ENCODE measurements at places on chromosomes 12 and 14.

DNA sequence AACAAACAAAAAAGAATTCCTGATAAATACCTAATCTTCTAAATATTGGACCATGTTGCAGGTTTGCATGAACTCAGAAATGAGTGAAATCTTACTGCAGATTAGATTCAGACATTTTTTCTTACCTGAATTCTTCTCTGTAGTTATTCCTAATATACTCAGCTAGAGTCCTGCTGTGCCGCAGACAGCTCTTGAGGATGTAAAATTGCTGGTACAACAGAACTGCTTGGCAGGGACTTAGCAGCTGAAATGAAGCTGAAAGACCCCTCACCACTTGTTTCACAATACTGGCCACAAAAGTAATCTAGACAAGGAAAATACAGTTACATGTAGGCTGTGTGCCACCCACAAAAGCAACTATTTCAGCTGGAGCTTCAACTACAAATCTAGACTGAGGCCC is 48.3 kb upstream of the KICS2 start:
- DNase-seq: no peak

- peak; percentile 85 for DNase-seq
These were observed 58.2 kb upstream of the BEGAIN start for GRCh38 chr14:100645196-100645981.

- no peak for DNase-seq
These were observed 159.6 kb downstream of the PIWIL1 start for GRCh38 chr12:130497321-130497720.

DNA sequence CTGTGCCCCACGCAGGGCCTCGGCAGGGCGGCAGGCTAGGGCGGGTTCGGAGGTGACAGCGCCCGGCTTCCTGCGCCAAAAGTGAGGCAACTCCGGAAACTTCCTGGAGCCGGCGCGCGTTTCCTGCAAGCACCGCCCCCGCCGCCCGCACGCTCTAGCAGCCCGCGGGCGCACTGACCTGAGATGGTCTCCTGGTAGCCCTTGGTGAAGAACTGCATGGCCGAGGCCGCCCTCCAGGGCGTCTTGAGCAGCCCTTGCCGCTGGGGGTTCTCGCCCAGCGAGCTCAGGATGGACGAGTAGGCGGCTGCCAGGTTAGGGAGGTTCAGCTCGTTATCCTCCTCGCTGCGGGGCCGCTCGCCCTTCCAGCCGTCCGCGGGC is 494 bp downstream of the GCH1 start:
- DNase-seq: peak; percentile 83

GRCh38 chr14:99756796-99757195 is 36.4 kb upstream of the EML1 start:
- no peak for DNase-seq

DNA sequence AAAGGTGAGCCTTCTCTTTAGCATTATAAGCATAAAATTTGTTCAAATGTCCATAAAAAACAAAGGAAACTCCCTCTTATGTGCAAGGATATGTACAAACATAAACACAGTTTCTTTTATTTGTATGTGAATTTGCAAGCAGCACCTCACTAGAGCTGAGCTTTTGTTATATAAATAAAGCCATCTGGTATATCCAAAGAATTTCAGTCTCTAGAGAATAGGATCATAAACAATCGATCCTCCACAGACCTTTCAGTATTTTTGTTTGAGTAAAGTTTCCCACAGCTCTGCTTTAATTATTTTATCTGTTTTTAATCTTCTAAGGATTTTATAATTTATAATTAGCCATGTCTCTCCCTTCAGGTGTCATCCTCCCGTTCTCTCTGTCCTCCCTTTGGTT is 89.2 kb downstream of the OTOGL start:
- DNase-seq: no peak

DNA sequence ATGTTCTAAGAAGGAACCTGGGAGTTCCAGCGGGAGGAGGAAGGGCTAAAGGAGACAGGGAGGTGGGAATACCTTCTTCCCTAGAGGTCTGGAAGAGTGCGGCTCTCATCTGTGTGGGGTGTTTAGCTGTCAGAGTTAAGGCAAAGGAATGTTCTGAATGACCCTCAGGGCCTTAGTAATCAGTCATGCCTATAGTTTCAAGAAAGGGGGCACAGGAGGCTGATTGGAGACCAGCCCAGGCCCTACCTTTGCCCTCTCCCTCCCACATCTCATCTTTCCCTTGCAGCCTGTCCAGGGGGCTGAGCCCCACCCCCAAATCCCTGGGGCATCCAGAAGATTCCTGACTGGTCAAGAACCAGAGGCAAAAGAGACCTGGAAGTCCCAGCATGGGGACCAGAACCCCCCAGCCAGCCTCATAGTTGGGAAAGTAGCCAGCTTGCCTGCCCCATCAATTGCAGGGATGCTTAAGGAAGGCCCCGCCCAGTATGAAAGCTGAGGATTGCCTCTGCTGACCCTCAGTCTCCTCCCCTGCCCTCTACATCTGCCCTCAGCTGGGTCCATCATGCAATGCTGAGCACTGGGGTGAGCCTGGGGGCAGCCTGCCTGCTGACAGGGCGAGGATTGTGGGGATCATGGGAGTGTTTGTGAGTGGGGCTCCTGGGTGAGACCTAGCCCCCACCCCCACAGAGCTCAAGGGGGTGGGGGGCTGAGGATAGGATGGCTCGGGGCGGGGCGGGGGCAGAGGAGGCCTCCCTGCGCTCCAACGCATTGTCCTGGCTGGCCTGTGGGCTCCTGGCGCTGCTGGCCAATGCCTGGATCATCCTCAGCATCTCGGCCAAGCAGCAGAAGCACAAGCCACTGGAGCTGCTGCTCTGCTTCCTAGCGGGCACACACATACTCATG is 1.8 kb downstream of the GPR162 start:
- no peak for DNase-seq

DNA sequence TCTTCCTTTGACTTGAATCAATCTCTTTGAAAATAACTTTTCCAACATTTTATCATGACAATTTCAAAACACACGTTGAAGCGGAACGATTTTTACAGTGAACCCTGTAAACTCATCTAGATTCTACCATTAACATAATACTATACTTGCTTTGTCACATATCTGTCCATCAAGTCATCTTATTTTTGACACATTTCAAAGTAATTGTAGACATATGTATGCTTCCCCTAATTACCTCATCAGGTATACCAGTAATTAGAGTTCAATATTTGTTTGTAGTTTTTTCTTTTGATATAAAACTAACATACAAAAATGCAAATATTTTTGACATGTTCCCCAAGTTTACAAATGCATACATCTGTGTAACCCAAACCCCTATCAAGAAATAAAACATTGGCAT is 140.4 kb downstream of the DACT1 start:
- no peak for DNase-seq

- no peak for DNase-seq
These were observed 968 bp upstream of the ARID4A start for GRCh38 chr14:58297412-58297761.

GRCh38 chr14:60925286-60925685 is 55.6 kb downstream of the TRMT5 start:
- DNase-seq: no peak

DNA sequence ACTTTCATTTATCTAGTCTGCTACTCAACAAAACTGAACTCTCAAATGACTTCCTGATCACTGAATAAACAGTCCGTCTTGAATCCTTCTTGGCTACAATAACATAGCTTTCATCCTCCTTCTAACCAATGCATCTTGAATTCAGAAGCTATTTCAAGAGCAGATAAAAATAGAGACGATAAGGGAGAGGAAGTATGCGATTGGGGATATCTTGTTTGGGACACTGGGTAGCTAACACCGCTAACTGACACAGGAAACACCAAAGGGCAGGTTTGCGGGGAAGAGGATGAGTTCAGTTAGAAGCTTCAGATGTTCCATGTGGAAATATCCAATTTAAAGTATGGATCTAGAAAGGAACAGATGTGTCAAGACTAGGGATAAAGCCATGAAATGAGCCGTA is 102.5 kb downstream of the SLC41A2 start:
- no peak for DNase-seq

DNA sequence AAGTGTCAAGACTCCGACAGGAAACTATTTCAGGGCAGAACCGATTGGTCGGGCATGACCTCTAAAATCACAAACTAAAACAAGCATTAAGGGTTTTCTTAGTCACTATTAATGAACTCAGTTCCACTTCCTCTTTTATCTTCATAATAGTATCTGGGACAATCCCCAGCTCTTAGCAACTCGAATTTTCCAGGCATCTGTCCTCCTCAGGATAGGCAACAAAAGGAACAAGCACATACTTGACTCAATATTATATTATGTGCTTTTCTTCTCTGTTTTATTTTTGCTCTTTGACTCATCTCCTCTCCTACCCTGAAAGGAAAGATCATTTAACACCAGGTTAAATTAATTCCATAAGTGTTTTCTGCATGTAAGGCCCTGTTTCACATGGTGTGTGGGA is 638.3 kb upstream of the TBX3 start:
- DNase-seq: no peak

DNA sequence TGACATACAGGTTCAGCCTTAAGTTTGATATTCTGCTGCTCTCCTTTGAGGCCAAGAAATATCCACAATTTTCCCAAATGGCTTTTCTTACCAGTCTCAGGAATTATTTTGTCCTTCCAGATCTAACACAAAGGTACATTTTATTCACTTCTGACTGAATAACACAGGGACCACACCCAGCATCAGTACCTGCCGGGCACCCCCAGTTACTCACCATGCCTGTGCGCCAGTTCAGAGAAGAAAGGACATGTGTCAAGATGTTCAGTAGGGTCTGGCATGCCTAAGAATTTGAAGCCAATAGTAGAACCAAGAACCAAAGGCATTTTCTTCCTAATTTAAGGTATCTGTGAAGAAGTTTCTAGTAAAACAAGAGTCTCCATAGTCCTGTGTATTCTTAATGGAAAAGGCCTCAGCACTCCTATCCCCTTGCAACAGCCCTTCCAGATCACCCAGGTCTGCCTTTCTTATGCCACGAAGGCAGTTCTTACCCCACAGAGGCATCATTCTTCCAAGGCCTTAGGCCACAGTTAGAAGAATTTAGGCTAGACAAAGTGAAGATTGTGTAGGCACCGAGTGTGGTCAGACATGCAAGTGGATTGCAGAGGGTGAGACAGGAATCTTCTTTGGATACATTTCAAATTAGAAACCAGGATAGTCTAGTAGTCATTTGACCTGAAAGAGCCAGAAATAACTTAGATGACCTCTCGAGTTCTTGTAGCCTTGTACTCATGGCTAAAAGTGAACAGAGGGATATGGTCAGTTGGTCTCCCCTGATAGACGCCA is 140.1 kb upstream of the HIF1A start:
- DNase-seq: no peak

GRCh38 chr12:57146092-57146491 is 1.3 kb downstream of the LRP1-AS start:
- DNase-seq: no peak

GRCh38 chr12:4027412-4027811 is 154.2 kb upstream of the PARP11 start:
- peak; percentile 47 for DNase-seq

DNA sequence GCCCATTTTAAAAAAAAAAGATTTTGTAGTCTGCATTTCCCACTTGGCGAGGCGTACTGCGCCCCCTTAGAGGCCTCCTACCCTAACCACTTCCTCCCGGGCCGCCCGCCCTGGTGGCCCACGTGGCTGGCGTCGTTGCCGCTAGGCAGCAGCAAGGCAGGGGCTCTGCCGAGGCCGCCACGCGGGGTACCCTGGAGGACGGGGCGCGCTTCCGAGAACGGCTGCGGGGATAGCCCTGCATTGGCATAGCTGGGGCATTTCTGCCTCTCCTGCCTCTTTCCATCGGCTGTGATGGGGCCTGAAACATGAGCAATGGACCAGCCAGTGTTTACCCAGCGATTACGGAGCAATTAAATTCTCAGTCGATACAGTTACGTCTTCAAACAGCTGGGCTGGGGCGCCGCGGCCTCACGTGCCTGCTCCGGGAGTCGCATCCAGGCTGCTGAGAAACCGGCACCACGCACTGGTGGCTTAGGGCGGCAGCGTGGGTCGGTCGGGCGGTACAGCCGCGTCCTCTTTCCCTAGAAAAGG is 38.0 kb downstream of the IQSEC3 start:
- DNase-seq: peak; percentile 35

- DNase-seq: no peak
These were observed 5.4 kb downstream of the GAPDH start for GRCh38 chr12:6539707-6540134.

DNA sequence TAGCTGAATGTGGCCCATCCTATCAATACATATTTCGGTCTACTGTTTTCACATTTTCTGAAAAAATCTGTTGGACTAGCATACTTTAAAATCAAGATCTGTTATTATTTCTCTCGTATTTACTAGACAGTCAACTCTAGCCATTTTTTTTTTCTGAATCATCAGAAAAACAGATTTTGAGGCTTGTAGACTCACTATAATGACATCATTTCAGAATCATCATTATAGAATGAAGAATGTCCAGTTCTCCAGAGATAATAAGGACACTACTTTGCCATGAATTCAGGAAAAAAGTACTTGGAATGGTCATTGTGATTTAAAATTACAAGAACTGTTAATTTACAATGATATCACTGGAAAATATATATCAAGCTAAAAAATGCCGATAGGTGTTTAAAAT is 589.8 kb downstream of the KCNH5 start:
- DNase-seq: no peak

DNA sequence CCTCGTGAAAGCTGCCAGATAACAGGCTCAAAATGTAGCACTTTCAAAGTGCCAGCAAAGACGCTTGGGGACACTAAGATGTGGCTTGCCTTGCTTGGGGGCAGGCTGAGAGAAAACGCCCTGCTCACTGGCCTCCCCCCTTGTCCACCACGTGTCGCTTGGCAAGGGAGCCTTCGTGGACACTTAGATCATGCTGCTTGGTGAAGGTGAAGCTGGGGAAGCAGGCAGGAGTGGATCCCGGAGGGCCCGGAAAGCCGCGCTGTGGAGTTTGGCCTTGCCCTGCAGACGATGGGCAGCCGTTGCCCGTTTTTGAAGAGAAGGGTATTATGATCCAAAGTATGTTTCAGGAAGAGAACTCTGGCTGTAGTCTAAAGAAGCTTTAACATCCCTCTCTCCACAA is 53.4 kb upstream of the BDKRB2 start:
- no peak for DNase-seq

DNA sequence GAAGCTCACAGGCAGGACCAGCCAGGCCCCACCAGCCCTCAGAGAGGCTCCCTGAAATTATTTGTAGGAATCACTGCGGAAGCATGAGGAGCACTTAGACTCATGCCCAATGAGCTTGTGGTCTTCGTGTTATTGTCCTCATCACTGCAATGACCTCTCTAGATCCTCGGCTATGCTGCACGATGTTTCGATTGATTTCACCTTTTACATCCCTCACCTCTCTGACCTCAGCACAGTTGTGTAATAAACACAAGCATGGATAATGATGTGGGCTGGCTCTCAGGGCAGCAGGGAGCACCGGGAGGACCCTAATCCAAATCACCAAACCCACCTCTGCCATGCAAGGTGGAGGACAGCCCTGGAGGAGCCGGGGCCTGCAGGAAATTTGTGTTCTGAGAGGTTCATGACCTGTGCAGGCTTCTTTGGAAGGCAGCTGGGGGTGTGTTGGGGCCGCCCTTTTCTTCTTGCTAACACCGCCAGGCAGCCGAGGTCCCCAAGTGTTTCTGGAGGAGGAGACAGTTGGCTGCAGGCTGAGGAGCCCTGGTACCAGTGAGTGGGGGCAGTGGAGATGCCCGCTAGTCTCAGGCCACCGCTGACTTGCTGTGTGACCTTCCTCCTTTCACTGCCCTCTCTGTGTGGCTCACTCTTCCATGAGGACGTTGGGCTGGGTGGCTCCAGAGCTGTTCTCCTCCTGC is 29.5 kb upstream of the EML1 start:
- DNase-seq: no peak
